Right kidney (tissue), 9 donors: ENCODE measurements at places on chromosomes 16 and 17.

DNA sequence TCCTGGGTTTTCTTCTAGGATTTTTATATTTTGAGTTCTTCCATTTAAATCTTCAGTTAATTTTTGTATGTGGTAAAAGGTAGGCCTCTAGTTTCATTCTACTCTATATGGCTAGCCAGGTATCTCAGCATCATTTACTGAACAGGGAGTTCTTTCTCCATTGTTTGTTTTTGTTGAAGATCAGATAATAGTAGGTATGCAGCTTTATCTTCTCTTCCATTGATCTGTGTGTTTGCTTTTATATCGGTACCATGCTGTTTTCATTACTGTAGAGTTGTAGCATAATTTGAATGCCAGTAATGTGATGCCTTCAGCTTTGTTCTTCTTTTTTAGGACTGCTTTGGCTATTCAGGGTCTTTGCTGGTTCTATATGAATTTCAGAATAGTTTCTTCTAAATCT, 77.3 kb downstream of the USP22 start:
- DNase-seq = no peak

DNA sequence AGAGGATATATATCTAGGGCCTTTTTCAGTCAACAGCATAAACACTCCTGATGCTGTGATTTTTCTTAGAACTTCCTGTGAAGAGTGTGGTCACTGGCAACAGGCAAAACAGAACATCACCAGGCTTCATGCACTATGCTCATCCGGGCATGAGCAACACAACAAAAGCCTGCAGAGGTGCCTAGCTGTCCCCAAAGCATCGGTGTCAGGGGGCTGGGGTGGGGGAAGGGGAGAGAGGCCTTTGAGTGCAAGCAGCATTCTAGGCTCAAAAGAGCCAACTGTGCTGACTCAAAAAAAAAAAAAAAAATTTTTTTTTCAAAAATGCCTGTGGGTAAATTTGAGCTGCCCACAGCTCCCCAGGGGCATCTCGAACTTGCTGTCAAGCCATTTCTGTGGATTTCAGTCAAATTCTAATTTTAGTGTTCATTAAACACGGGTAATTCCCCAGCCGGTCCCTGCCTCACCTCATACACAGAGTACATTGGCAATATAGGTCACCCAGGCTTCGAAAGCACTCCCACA, 194.6 kb upstream of the DYNLRB2 start:
- no peak for DNase-seq

DNA sequence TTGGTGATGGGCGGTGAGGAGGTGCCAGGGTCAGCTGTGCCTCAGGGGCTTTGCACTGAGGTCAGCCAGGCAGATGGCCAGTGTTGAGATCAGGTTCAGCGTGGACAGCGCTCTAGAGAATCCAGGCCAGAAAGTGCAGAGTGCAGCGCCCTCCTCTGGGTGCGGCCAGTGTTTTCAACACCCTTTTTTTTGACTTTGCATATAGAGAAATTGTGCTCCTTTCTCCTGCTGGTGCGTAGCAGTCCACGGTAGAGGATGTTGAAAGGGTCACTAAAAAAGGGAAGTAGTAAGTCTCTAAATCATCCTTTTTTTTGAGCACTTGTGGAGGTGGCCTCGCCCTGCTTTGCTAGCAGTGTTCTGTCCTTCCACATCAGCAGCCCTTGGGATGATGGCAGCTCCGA, 53.9 kb downstream of the BANP start:
- DNase-seq = no peak

- no peak for DNase-seq
These were observed 144.7 kb upstream of the HS3ST3A1 start for GRCh38 chr17:13746404-13746803.

- DNase-seq = no peak
These were observed 45.9 kb downstream of the C16orf95 start for GRCh38 chr16:87271256-87271655.

GRCh38 chr17:14790521-14790920, 474.6 kb downstream of the PMP22 start:
- no peak for DNase-seq

- DNase-seq = peak; percentile 41
These were observed 28.8 kb upstream of the RMI2 start for GRCh38 chr16:11316331-11317015.

GRCh38 chr16:68019167-68019680, 3.5 kb upstream of the DPEP2NB start:
- DNase-seq = no peak

DNA sequence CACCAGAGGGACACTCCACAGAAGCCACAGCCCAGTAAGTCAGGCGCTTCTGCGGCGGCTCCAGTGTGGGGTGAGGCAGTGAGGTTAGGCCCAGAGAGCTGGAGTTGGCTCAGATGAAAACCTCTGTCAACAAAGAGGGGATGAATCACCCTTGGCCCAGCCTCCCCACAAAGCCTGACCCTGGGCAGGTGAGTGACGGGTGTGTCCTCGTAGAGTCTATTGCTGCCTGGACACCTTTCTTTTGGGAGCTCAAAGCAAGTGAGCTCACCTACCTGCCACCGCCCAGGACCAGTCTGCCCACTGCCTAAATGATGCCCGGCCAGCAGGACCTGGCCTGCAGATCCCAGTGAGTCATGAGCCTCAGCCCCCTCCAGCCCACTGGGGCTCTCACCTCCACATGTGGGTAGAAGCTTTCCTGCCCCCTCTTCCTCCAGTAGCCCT, 24.9 kb upstream of the DBNDD1 start:
- DNase-seq = no peak

DNA sequence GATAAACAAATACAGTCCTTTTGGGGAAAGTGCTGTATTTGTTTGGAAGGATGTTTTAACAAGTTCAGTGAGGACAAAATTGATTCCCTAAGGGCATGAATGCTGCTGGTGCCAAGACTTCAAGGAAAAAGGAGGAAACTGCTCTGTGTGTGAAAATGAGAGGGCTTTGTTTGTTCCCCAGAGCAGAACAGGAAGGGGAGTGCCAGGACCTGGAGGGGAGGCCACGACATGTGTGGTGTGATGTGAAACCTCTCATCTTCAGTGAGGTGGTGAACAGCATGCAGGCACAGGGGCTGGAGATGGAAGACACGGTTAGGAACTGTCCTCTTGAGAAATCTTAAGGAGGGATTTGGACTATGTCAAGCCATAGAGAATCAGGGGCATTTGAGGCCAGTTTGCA, 46.6 kb upstream of the GRIN2A start:
- no peak for DNase-seq

DNA sequence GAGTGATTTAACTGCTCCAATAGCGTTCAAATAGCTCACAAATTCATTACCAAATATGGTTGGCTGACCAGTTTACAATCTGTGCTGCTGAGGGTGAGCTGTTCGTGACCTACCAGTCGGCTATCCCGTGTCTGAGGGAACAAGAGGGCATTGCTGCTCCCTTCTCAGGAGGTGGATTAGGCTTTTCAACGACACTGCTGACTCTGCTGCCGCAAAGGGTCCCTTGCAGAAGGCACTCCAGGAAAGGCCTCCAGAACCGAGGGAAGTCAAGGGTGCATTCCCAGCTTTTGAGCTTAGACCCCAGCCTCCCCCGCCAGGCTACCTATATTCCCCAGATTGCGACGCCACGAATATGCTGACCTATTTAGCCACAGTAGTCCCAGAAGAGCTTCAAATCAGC, 32.3 kb downstream of the GJC1 start:
- DNase-seq = no peak

DNA sequence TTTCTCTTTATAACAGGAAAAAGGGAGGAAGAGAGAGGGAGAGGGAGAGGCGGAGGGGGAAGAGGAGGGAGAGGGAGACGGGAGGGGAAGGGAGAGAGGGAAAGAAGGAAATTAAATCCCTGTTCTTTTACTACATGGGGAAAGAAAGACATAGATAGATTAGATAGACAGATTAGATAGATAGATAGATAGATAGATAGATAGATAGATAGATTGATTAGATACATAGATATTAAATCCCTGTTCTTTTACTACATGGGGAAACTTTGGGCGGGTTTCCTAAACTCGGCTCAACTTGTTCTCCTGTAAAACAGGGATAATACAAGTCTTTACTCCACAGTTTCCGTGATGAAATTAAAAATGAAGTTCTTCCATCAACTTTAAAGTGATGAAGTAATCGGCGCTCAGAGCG, 661 bp downstream of the RFWD3 start:
- DNase-seq = no peak

GRCh38 chr16:17591655-17592405, 121.1 kb upstream of the XYLT1 start:
- no peak for DNase-seq

DNA sequence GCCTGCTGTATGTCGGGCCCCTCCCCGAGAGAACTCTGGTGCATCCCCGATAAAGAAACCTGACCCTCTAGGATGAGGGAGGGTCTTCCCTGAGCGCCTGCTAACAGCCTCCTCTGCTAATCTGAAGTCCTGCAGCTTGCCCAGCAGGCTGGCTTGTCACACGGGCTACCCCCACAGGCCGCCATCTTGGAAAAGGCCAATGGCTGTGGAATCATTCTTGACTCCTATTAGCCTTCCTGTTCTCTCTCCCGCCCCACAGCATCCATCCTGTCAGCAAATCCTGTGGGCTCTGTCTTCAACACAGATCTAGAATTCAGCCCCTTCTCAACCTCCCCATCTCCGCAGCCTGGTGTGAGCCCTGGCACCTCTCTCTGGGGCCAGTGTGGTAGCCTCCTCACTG, 12.0 kb downstream of the IL4R start:
- no peak for DNase-seq

DNA sequence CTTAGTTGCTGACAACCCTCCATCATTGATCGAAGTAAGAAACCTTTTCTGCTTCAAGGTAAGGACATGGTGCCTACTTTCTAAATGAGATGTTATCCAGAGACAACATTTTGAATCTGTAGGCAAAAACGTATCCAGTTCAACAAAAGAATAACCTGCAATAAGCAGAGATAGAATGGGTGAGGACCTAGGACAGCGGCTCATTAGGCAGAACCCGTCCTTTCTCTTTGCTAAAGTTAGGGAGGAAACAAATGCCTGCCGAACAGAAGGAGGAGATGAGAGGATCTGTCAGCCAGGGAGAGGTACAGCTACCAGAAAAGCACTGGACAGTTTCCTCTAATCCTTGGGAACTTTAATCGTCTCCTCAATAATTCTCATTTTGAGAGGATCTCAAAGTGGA, 183.3 kb downstream of the CDH13 start:
- DNase-seq = no peak

- DNase-seq = peak; percentile 22
These were observed 15.6 kb downstream of the MRPS23 start for GRCh38 chr17:57834146-57834741.

- DNase-seq = no peak
These were observed 3.3 kb downstream of the CD2BP2 start for GRCh38 chr16:30351586-30352419.

GRCh38 chr16:69187446-69188235, 677 bp downstream of the SNTB2 start:
- peak; percentile 85 for DNase-seq

GRCh38 chr17:46795379-46795952, 23.0 kb downstream of the WNT3 start:
- no peak for DNase-seq

- no peak for DNase-seq
These were observed at the start of gene TNFSF13 for GRCh38 chr17:7558544-7559319. TNFSF13 (plus strand) TSS chr17:7558750; CDS start chr17:7559040, 290 bp downstream.

GRCh38 chr17:38613981-38614779, 8.4 kb upstream of the SRCIN1 start:
- peak; percentile 6 for DNase-seq

GRCh38 chr16:73711406-73712080, 585.1 kb upstream of the PSMD7 start:
- no peak for DNase-seq

DNA sequence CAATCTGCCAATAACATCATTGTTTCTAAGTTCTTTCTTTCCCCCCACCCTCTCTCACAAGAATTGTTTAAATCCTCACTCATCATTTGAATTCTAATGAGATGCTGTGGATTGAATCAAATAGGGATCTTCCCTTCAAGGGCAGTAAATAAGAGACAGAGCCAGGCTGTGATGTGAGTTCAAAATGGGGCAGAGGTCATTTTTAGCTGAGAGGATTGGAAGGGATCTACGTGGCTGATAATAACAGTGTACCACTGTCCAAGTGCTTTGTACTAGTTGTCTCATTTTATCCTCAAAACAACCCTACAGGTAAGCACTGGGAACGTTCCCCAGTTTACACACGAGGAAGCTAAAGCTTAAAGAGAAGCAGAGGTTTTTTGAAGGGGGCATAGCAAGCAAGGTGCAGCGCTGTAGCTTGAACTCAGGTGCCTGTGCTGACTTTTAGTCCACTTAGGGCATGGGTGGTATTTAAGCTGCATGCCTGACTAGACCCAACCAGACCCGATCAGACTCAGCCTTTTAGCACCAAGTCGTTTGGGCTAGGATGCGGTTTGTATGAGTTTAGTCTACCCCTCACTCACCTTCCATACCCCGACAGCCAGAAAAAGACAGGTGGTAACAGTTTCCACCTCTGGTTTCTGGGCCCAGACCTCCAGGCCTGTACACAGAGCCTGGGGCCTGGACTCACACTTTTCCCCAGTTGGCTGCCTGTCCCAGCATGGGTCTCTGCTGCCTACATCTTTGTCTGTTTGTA, 39.2 kb upstream of the CCR7 start:
- no peak for DNase-seq

DNA sequence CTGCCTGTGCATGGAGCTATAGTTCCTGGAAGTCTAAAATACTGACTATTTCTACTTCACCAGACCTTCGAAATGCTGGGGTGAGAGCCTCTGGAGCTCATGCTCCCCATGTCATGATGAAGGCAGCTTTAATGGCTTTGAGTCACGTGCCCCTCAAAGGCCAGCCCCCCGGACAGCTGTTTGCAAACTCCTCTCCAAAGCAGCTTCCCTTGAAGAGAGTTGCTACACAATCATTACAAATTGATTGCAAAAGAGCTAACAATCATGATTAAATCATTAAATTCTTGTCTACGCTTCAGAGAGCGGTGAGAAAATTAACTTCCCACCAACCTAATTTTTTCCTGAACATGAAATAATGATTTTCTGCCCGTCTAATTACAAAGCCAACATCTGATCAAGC, 134.8 kb upstream of the IRX6 start:
- peak; percentile 16 for DNase-seq

- no peak for DNase-seq
These were observed 22.9 kb upstream of the C1QL1 start for GRCh38 chr17:44990994-44991393.

- no peak for DNase-seq
These were observed 13.2 kb downstream of the BPTF start for GRCh38 chr17:67838538-67838937.

DNA sequence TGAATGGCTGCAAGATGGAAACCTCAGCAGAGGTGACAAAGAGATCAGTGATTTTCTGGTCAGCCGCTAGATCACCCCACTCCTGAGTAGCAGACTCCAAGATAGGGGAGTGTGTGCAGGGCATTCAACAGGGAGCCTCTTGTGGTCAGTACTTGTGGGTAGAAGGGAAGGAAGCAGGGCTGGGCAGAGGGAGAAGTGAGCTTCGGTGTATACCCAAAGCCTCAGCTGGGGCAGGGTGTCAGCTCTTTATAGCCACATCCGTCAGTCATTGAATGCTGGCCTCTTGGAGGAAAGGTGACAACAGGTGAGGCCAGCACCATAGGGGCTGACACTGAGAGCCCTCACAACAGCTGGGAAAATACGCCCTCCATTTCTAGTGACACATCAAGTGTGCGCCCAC, 2.2 kb upstream of the SLC12A3 start:
- no peak for DNase-seq

- DNase-seq = no peak
These were observed 61.1 kb downstream of the SIAH1 start for GRCh38 chr16:48323783-48324775.

GRCh38 chr17:67751101-67752074, 33.7 kb downstream of the NOL11 start:
- no peak for DNase-seq
